Posterior vena cava (tissue), 2 donors: ENCODE measurements at places on chromosomes 2 and 18. TPM values are rescaled to one million over a fixed set of nuclear protein-coding genes. Genes with fewer than 3 reads are reported as not detected.

DNA sequence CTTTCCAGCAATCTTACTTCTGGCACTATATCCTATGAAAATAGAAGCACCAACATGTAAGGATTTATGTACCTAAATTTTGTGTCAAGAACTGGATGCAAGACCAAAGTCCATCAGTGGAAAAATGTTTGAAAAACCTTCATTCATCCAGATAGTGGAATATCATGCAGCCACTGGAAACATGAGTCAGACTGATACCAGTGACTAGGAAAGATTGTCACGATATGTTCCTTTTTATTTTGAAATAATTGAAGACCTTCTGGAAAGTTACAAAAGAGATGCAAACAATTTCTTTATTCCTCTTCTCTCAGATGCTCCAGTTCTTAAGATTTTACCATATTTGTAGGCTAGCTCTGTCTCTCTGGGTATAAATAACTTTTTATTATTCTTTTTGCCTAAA is 40.5 kb upstream of the IL1R2 start:
- no peak for DNase-seq

DNA sequence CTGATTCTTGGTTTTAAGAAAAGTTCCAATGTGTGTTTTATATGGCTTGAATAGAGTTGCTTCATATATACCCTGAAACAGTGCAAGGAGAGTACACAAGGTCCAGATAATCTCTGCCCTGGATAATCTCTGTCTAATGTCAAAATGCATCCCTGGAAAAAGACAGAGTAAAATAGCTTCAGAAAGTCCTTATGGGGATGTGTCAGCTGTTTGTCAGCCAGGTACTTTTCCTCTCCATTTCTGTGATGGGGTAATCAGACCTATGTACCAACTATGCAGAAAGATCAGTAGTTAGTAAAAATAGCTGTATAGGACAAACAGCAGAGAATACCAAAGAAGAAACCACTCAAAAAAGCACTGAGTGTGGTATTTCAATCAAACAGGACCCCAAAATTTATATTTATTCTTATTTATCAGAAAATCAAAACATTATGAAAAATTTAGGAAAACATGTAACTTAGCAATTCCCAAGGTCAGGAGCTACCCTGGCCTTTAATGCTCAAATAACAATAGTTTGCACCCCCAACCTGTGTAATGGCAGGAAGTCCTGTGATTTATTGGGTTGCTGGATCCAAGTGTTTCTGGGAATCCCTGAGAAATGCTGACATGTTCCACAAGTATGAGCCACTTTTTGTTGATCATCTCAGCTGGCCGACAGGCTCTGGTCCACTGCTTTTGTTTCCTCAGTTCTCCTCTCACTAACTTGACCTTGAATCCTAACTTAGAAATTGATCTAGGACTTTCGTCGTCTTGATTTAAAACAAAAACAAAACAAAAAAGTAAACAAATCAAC is 69.6 kb downstream of the MDH1 start:
- no peak for DNase-seq

- DNase-seq: peak; percentile 40
Measured at GRCh38 chr2:235926229-235926628, 242.0 kb downstream of the GBX2 start.

The ZNF385B gene
- 2.0 TPM for total RNA-seq

The AQP12B gene
- 0.19 TPM for total RNA-seq
